ENCODE measurements at places on chromosomes 16 and 17. TPM values are rescaled to one million over a fixed set of nuclear protein-coding genes. Genes with fewer than 3 reads are reported as not detected.

- DNase-seq, result no peak
These were observed 2.6 kb downstream of the TMEM220 start for GRCh38 chr17:10727192-10727591.

GRCh38 chr16:1645914-1646525 lies 32.1 kb upstream of the JPT2 start:
- DNase-seq, result no peak

DNA sequence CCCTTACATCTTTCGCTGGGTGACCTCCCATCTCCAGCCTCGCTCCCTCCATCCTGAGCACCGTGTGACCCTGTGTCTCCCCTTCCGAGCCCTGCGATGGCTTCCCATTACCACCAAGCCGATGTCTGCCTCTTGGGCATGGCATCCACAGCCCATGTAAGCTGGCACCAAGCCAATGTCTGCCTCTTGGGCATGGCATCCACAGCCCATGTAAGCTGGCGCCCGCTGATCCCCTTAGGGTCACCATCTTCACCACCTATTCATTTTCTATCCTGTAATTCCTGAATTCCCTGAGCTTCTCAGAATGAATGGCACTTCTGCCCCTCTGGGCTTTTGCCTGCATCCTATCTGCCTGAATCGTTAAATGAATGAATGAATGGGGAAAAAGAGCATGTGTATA lies 478.2 kb upstream of the CCL2 start:
- no peak for DNase-seq

DNA sequence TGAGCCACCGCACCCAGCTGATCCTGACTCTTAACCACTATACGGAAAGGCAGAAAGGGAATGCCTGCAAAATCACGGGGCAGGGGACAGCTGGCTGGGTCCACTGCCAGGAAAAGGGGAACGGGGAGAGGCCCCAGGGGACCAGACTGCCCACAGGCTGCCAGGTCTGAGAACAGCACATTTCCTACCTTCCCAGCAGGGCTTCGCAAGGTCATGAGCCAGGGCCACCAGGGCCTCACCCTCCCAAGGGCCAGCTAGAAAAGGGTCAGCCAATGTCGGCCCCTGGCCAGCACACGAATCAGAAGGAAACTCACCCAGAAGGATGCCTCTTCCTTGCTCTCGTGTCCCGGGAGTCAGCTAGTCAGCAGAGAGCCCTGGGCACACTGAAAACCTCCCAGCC lies 118.4 kb downstream of the ZNF423 start:
- DNase-seq, result no peak

Gene KRTAP17-1
- not detected for total RNA-seq
